ENCODE measurements at places on chromosomes 7 and 10. TPM values are rescaled to one million over a fixed set of nuclear protein-coding genes. Genes with fewer than 3 reads are reported as not detected.

- H3K27ac ChIP-seq = no peak overlapping the region
- H3K4me1 ChIP-seq = no peaks in the 10 kb centered on the region
- no peaks in the 10 kb centered on the region for H3K27me3 ChIP-seq
- DNase-seq = no peak
Observed at GRCh38 chr10:28177944-28178637, 124.8 kb downstream of the MPP7 start.

PTF1A gene
- not detected for total RNA-seq

GRCh38 chr7:130009848-130010688 is 41.1 kb downstream of the ZC3HC1 start:
- no peaks in the 10 kb centered on the region for H3K27me3 ChIP-seq
- no peak overlapping the region for H3K4me3 ChIP-seq
- H3K4me1 ChIP-seq = no peaks in the 10 kb centered on the region
- peak overlapping the region; percentile 60 for H3K27ac ChIP-seq
- peak; percentile 59 for DNase-seq
- H3K36me3 ChIP-seq = no peaks in the 10 kb centered on the region

FAM221A gene
- total RNA-seq = 17.5 TPM

BHLHA15 gene
- 0.92 TPM for total RNA-seq

DNA sequence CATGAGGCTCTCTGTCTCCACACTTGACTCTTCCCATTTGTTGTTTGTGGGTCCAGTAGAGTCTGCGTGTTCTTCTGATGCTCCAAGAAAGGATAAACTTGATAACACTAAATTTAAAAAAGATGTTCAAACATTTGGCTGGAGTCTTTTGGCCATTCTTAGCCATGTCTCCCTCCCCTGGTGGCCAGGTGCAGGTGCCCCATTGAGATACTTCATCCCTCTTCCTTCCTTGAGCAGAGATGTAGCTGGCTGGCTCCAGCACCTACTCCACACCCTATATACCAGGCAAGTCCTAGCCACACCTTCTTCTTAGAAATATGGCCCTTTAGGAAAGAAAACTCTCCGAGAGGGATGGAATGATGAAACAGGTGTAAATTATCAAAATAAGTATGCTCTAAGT is 103.2 kb upstream of the GJD4 start:
- H3K4me1 ChIP-seq = peaks cover 18% of the 10 kb centered on the region
- no peaks in the 10 kb centered on the region for H3K36me3 ChIP-seq
- no peak overlapping the region for H3K4me3 ChIP-seq

DNA sequence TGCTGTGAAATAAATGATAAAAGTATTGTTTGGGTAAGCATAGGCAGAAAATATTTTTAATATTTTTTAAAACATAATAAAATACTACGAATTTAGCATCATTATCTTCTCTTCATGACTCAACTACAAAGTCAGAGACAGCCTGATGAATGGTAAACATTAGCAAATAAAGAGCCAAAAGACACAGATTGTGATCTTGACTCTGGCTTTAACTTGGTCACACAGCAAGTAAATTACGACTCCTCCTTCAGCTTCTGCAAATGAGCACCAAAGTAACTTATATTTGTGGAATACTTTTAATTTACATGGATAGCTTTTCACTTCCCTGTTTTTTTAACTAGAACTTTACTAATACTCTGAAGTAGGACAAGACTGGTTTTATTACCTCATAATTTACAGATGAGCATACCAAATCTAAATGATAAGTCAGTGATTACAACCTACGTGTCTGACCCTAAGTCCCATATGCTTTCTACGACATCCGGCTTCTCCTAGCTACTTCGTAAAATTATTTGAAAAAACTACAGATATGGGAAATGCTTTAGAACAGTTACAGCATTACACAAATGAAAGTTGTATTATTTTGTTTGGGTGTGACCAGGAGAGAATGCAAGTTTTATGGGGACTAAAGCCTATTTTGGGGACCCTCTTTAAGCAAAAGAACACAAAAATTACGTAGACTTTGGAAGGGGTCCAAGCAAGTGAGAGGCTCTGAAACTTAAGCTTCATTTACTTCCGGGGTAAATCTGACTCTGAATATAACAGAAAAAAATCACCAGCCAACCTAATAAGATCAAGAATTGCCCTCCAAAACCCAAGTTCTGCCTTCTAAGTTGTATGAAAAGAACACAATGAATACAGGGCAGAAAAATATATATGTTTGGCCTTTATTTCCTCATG is 133.8 kb downstream of the CPEB3 start:
- H3K4me1 ChIP-seq = no peaks in the 10 kb centered on the region
- H3K27ac ChIP-seq = peak overlapping the region; percentile 4
- no peaks in the 10 kb centered on the region for H3K27me3 ChIP-seq
- H3K4me3 ChIP-seq = no peak overlapping the region

DNA sequence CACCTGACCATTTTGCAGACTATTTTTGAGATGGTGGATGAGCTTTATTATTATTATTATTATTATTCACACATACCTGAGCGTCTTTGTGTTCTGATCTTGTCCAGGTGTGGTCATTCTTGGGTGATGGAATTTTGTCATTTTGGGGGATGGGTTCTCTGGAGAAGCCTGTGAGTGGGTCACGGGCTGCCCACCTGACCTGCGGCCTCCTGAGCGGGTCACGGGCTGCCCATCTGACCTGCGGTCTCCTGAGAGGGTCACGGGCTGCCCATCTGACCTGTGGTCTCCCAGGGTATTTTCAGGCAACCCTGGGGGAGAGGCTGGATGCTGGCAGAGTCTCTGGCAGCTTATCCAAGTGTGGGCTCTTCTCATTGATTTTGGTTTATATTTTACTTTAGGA is 7.3 kb downstream of the SCART1 start:
- H3K36me3 ChIP-seq = no peaks in the 10 kb centered on the region
- no peaks in the 10 kb centered on the region for H3K4me1 ChIP-seq
- H3K4me3 ChIP-seq = no peak overlapping the region
- no peaks in the 10 kb centered on the region for H3K27me3 ChIP-seq

DNA sequence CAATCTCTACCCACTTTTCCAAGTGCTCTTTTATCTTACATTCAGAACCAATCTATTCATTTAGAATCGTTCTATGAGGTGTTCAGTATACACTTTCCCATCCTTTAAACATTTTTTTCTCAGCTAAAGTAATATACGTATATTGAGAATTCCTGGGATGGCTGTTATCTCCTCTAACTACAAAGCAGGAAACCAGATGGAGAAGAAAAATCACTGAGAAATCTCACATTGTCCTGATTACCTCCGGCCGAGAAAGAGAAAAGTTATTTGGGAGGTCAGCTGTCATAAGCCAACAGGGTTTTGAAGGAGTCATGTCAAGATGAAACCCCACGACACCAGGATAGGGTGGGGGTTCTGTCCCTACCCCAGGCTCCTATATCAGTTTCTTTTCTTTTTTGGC is 99.2 kb upstream of the KDM7A start:
- peak overlapping the region; percentile 3 for H3K27ac ChIP-seq
- H3K36me3 ChIP-seq = no peaks in the 10 kb centered on the region
- DNase-seq = no peak
- no peaks in the 10 kb centered on the region for H3K27me3 ChIP-seq

- DNase-seq = no peak
- no peaks in the 10 kb centered on the region for H3K27me3 ChIP-seq
- peak overlapping the region; percentile 72 for H3K27ac ChIP-seq
Observed at GRCh38 chr10:100182908-100183307, 2.9 kb downstream of the ERLIN1 start.

SUN1 gene
- total RNA-seq = 101 TPM

DNA sequence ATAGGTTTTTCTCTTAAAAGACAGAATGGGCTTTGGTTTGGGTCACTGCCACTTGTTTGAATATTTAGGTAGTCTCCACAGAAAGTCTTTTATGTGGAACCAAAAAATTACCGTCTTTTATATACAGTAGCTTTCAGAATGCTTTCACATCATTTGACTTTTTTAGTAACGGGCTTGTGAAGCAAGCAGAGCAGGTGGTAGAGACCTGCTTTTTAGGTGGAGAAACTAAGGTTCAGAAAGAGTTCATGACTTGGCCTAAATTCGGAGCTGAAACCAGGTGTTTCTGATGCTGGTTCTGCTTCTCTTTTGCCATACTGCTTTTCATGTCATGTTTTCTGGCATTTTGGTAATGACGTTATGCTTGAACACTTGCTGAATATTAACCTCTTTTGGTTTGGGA is 36.3 kb downstream of the GARS1 start:
- H3K27ac ChIP-seq = no peak overlapping the region
- H3K4me1 ChIP-seq = no peaks in the 10 kb centered on the region
- H3K36me3 ChIP-seq = no peaks in the 10 kb centered on the region
- no peaks in the 10 kb centered on the region for H3K27me3 ChIP-seq
- DNase-seq = no peak
- H3K4me3 ChIP-seq = no peak overlapping the region

DNA sequence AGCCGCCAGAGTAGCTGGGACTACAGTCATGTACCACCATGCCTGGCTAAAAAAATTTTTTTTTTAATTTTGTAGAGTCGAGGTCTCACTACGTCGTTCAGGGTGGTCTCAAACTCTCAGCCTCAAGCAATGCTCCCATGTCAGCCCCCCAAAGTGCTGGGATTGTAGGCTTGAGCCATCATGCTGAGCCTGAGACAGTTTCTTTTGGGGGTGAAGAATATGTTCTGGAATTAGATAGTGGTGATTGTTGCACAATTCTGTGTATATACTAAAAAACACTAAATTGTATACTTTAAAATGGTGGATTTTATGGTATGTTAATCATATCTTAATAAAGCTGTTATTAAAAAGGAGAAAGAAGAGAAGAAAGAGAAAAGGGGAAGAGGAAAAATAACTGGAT is 1.5 kb downstream of the CUZD1 start:
- H3K4me3 ChIP-seq = no peak overlapping the region
- no peak for DNase-seq
- no peaks in the 10 kb centered on the region for H3K4me1 ChIP-seq

GRCh38 chr10:13973742-13974141 is 357.0 kb downstream of the FRMD4A start:
- H3K27ac ChIP-seq = no peak overlapping the region
- no peak for DNase-seq
- no peaks in the 10 kb centered on the region for H3K36me3 ChIP-seq
- peaks cover 3% of the 10 kb centered on the region for H3K4me1 ChIP-seq
- H3K27me3 ChIP-seq = peaks cover 5% of the 10 kb centered on the region
- H3K4me3 ChIP-seq = no peak overlapping the region

- no peaks in the 10 kb centered on the region for H3K36me3 ChIP-seq
- no peak overlapping the region for H3K27ac ChIP-seq
Observed at GRCh38 chr10:55183993-55184392, 383.0 kb upstream of the PCDH15 start.

MTPN gene
- total RNA-seq = 131 TPM

GRCh38 chr7:78080811-78081210 is 282.2 kb downstream of the PHTF2 start:
- H3K4me1 ChIP-seq = no peaks in the 10 kb centered on the region
- H3K4me3 ChIP-seq = no peak overlapping the region
- H3K27me3 ChIP-seq = no peaks in the 10 kb centered on the region
- no peak overlapping the region for H3K27ac ChIP-seq
- H3K36me3 ChIP-seq = no peaks in the 10 kb centered on the region
- DNase-seq = no peak

GRCh38 chr10:97016728-97017473 is 168.9 kb downstream of the SLIT1 start:
- no peaks in the 10 kb centered on the region for H3K27me3 ChIP-seq
- H3K4me3 ChIP-seq = no peak overlapping the region
- H3K27ac ChIP-seq = no peak overlapping the region

PLEKHA8 gene
- 13.8 TPM for total RNA-seq

DNA sequence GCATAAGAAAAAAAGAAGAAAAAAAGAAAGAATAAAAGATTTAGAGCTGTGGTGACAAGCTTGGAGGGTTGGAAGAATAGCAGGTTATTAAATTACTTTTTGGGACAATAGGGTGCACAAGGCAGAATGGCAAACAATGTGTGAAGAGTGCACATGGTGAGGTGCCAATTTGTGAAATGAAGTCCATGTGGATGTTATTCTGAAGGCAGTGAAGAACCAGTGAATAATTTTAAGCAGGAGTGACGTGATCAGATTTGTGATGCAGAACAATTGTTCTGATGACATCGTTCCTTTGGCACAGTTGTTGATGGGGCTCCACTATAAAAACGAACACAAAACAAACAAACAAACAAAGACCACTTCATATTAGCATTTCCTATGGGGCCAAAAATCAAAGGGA is 700.3 kb downstream of the NRG3 start:
- no peak overlapping the region for H3K27ac ChIP-seq
- DNase-seq = no peak
- no peaks in the 10 kb centered on the region for H3K36me3 ChIP-seq
- H3K27me3 ChIP-seq = no peaks in the 10 kb centered on the region
- H3K4me1 ChIP-seq = no peaks in the 10 kb centered on the region
- no peak overlapping the region for H3K4me3 ChIP-seq

DNA sequence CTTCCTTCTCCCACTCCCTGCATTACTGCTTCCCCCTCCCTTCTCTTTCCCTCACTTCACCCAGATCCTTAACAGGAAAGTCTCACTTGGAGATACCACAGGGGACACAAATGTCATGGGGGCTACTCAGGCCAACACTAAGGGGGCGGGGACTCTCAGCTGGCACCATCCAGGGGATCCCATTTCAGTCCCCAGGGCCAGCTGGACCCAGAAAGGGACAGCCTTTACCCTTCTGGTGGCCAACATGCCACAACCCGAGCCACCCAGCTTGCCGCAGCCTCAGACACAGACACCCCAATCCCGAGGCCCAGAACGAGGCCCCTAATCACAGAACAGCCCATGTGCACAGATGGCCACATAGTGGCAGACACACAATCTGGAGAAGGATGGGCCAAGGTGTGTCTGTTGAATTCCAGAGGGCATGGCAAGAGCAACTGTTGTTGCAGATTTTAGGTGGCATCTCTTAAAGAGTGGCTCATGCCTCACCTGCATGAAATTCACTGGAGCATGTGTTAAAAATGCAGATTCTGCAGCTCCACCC is 5.6 kb downstream of the CAMK2G start:
- H3K4me3 ChIP-seq = no peak overlapping the region
- H3K36me3 ChIP-seq = no peaks in the 10 kb centered on the region

NKX2-3 gene
- total RNA-seq = 0.24 TPM

DNA sequence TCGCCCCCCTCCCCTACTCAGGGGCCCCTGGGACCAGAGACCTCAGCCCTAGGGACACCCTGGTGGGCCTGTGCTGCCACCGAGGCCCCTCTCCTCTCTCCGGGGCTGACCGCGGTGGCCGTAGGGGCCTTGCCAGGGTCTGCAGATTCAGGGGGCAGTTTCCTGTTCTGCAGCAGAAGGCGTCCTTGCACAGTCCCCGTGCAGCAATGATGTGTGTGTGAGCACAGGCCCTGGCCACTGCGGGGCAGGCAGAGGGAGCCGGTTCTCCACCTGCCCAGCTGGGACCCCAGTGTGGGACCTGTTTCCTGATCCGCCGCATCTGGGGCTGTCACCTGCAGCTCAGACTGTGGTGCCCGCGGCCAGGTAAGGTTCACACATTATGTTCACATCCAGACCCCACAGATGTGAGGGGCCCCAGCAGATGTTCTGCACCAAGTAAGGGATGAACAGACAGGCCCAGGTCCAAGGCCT is 60.7 kb upstream of the DNAJB6 start:
- H3K4me3 ChIP-seq = no peak overlapping the region
- no peaks in the 10 kb centered on the region for H3K27me3 ChIP-seq
- no peaks in the 10 kb centered on the region for H3K36me3 ChIP-seq
- H3K4me1 ChIP-seq = peaks cover 10% of the 10 kb centered on the region
- H3K27ac ChIP-seq = no peak overlapping the region
- DNase-seq = no peak

- no peaks in the 10 kb centered on the region for H3K4me1 ChIP-seq
- no peak for DNase-seq
- H3K27ac ChIP-seq = no peak overlapping the region
- H3K4me3 ChIP-seq = no peak overlapping the region
- no peaks in the 10 kb centered on the region for H3K36me3 ChIP-seq
Observed at GRCh38 chr10:44297963-44298362, 86.9 kb downstream of the CXCL12 start.
